NK-92 treated with Interleukin-12 subunit alpha and Interleukin-12 subunit beta, amount 100 ng/mL, for 24 hours (cell line): ENCODE measurements at places on chromosomes 4 and X.

GRCh38 chr4:182429896-182430295 is 186.7 kb downstream of the TENM3 start:
- no peak for DNase-seq

- no peak for DNase-seq
These were observed 93.1 kb downstream of the PCDH19 start for GRCh38 chrX:100316987-100317386.

DNA sequence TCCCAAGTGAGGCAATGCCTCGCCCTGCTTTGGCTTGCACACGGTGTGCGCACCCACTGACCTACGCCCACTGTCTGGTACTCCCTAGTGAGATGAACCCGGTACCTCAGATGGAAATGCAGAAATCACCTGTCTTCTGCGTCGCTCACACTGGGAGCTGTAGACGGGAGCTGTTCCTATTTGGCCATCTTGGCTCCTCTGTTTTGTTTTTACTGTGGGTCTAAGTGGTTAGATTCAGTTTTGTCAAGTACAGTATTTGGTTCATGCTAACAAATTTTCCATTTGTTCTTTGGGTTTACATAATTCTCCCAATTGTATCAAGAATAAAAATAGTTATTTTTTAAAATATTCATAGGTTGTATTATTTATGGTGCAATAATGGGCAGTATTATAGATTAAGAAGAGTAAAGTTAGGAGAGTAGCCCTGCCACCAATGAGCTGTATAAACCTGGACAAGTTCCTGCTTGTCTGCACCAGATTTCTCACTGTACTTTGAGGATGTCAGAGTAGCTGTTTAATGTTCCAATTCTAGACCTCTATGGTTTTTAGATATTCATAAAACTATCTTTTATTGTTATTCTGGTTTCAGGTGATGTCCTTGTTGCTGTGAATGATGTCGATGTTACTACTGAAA is 23.4 kb downstream of the INTU start:
- DNase-seq, result no peak

DNA sequence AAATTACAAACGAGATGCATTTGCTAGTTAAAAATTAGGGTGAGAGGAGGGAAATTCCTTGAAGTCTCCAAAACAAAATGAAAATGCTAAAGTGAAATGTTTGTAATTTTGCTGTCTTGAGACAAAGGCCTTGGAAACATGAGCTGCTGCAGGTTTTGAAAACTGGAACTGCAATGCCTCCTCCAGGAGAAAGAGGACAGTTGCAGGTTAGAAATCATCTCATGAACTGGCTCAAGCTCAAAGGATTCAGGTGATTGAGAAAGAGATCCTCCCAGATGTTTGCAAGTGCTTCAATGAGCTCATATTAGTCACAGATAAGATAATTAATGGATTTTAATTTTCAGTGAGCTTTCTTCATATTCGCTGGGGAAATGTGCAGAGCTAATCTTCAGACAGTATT is 32.4 kb downstream of the SMPX start:
- no peak for DNase-seq

- DNase-seq, result no peak
These were observed 19.6 kb upstream of the PDGFC start for GRCh38 chr4:156991161-156991560.

DNA sequence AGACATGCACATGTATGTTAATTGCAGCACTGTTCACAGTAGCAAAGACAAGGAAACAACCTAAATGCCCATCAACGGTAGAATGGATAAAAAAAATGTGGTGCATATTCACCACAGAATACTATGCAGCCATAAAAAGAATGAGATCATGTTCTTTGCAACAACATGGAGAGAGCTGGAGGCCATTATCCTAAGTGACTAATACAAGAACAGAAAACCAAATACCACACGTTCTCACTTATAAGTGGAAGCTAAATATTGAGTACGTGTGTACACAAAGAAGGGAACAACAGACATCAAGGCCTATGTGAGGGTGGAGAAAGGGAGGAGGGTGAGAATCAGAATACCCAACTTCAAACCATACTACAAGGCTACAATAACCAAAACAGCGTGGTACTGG is 17.4 kb upstream of the LNX1 start:
- DNase-seq, result no peak

GRCh38 chr4:145820407-145820806 is 118.2 kb downstream of the ZNF827 start:
- DNase-seq, result no peak

DNA sequence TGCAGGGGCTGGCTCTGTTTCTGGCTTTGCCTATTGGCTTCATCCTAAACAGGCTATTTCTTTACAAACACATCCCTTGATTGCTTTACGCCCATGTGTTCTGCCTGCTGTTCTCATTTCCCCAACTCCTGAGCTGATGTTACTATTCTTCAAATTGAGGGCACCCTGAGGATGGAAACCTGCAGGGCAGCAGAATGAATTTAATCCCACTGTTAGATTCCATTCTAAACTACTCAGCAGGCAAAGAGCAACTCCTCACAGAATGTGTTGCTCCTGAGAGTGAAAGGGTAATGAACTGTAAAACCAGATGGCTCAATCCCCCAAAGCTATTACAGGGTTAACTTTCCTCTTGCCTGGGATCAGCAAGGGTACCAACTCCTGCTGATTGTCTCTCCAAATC is 75.7 kb downstream of the ANKRD50 start:
- DNase-seq, result no peak

GRCh38 chr4:42588909-42589308 is 68.0 kb downstream of the ATP8A1 start:
- DNase-seq, result no peak

DNA sequence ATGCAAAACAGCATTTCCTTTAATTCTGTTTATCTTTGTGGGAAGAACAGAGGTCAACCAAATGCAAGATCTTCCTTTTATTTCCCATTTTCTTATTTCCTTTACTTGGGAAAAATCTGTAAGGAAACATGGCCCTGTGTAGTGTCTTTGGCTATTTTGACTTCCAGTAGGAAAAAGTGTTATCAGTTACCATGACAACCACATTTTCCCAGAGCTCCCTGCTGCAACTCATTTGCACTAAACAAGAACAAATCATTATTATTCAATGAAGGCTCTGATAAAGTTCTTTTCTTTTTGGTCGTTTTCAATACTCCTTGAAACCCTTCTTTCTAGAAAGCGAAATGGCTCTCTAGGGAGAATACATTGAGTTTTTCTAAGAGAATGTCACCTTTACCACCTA is 117.2 kb upstream of the DDX53 start:
- no peak for DNase-seq

DNA sequence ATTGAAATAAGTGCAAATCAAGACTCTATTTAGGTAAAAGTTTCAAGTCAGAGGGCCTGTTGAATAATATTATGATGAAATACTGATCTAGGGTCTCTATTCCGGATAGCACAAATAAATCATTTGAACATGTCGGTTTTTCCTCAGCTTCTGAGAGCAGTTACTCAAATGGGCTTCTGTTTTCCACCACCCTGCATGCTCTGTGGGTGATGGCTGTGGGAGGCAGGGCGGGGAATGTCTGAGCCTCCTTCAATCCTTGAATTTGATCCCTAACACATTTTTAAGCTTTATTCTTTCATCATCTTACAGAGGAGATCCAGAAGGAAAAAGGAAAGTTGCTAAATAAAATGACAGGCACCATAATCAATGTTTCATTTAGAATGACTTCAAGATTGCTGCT is 8.5 kb downstream of the UNC5C start:
- DNase-seq, result no peak

GRCh38 chr4:15254236-15254880 is 173.5 kb upstream of the C1QTNF7 start:
- no peak for DNase-seq

GRCh38 chr4:184896868-184897715 is 71.3 kb upstream of the ACSL1 start:
- no peak for DNase-seq

GRCh38 chr4:40486534-40486933 is 143.1 kb downstream of the RBM47 start:
- DNase-seq, result no peak

DNA sequence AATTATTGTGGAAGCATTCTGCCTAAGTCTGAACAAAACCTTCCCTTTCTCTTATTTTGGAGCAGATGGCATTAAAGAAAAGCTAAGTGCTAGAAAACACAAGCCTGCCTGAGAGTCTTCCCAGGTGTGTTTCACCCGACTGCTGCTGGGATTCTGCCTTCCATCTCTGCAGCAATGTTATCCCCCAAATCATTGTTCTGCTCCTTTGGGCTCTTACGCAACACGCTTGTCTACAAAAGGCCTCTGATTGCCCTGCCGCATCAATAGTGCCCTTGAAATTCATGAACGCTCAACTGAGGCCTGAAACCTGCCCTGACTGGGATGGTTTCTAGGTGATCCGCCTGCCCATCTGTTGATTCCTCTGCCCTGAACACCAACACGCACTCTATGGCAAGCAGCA is 80.3 kb downstream of the SEL1L3 start:
- DNase-seq, result no peak
